ENCODE measurements at places on chromosomes 12 and 14. TPM values are rescaled to one million over a fixed set of nuclear protein-coding genes. Genes with fewer than 3 reads are reported as not detected.

DNA sequence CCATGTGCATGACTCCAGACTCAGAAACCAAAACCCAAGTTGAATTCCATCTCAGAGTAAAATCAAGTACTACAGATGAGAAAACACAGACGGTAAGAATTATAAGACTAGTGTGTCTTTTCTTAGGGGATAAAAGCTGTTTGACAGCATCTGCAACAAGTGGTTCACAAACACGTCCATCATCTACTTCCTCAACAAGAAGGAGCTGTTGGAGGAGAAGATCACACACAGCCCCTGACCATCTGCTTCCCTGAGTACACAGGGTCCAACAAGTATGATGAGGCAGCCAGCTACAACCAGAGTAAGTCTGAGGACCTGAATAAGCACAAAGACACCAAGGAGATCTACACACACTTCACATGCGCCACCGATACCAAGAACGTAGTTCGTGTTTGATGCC lies 110.7 kb upstream of the ATF7IP start:
- no peak for DNase-seq

GRCh38 chr12:64742416-64742815 lies 16.8 kb downstream of the GNS start:
- DNase-seq = no peak

GRCh38 chr12:11569716-11570115 lies 79.8 kb upstream of the ETV6 start:
- no peak for DNase-seq

Gene PAH
- 86.8 TPM for polyA plus RNA-seq

Gene KRT5
- 1.0 TPM for polyA plus RNA-seq

Gene CEP83
- 29.8 TPM for polyA plus RNA-seq

Gene KRT83
- not detected for polyA plus RNA-seq

Gene OTOGL
- polyA plus RNA-seq = 0.89 TPM
